Uterus (tissue), 4 donors: ENCODE measurements at places on chromosomes 3 and 15. TPM values are rescaled to one million over a fixed set of nuclear protein-coding genes. Genes with fewer than 3 reads are reported as not detected.

LTK gene
- total RNA-seq = 0.55 TPM

LRRK1 gene
- total RNA-seq = 2.6 TPM

FAM174B gene
- 41.8 TPM for total RNA-seq

ECE2 gene
- total RNA-seq = not detected

TMC3 gene
- total RNA-seq = 0.14 TPM

GOLGA8S gene
- 0.35 TPM for total RNA-seq

PSMA4 gene
- 208 TPM for total RNA-seq

SLC2A2 gene
- not detected for total RNA-seq

NANOGP8 gene
- 2.8 TPM for total RNA-seq

UBL7 gene
- 35.6 TPM for total RNA-seq
